ENCODE measurements at places on chromosomes 12 and 14. TPM values are rescaled to one million over a fixed set of nuclear protein-coding genes. Genes with fewer than 3 reads are reported as not detected.

Gene TMEM132C
- total RNA-seq = 0.26 TPM

Gene GZMH
- total RNA-seq = 2.3 TPM

Gene KICS2
- total RNA-seq = 5.0 TPM

GRCh38 chr14:61720294-61720661 lies 25.0 kb downstream of the HIF1A start:
- DNase-seq = no peak

GRCh38 chr12:56236985-56237384 lies 7.1 kb downstream of the SLC39A5 start:
- DNase-seq = no peak

Data from uterus (tissue), 4 donors.